ENCODE measurements at places on chromosomes 11 and 22. TPM values are rescaled to one million over a fixed set of nuclear protein-coding genes. Genes with fewer than 3 reads are reported as not detected.

The SIAE gene
- total RNA-seq = 41.6 TPM

The LDHAL6A gene
- total RNA-seq = not detected

The APLNR gene
- 1.2 TPM for total RNA-seq

The TPBGL gene
- total RNA-seq = 0.64 TPM

The C11orf21 gene
- total RNA-seq = 6.5 TPM

The CD6 gene
- 3.9 TPM for total RNA-seq

The PLEKHA7 gene
- total RNA-seq = 43.6 TPM

DNA sequence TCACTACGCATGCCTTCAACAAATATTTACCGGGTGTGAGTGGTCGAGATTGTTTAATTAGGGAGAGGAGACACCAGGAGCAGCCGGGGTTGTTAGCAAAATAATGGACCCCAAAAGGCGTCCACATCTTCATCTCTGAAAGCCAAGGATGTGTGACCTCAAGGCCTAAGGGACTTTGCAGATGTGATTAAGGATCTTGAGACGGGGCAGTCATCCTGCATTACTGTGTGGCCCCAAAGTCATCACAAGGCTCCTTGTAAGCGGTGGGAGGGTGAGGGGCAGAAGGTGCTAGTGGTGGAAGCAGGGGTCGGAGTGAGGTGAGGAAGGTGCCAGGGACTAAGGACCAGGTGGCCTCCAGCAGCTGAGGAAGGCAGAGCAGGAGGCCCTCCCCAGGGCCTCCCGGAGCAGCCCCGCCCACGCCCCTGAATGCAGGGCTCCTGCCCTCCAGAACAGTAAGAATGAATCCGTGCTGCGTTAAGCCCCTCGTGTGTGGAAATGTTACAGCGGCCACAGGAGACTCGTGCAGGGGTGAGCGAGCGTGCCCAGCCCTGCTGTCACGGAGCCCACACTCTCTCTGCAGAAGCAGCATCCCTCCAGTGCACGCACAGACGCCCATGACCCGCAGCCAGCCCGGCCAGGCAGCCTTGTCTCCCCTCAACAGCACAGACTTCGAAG, 83.5 kb downstream of the CELSR1 start:
- no peak for DNase-seq

GRCh38 chr11:64641596-64642417, 50.8 kb downstream of the SLC22A12 start:
- no peak for DNase-seq

GRCh38 chr11:12789054-12789453, 114.8 kb downstream of the TEAD1 start:
- no peak for DNase-seq

- DNase-seq = peak; percentile 95
Measured at GRCh38 chr11:118401151-118401879, at the start of gene ATP5MG. TSS of gene ATP5MG (plus strand) at chr11:118401606. CDS start at chr11:118401666, 60 bp downstream.

DNA sequence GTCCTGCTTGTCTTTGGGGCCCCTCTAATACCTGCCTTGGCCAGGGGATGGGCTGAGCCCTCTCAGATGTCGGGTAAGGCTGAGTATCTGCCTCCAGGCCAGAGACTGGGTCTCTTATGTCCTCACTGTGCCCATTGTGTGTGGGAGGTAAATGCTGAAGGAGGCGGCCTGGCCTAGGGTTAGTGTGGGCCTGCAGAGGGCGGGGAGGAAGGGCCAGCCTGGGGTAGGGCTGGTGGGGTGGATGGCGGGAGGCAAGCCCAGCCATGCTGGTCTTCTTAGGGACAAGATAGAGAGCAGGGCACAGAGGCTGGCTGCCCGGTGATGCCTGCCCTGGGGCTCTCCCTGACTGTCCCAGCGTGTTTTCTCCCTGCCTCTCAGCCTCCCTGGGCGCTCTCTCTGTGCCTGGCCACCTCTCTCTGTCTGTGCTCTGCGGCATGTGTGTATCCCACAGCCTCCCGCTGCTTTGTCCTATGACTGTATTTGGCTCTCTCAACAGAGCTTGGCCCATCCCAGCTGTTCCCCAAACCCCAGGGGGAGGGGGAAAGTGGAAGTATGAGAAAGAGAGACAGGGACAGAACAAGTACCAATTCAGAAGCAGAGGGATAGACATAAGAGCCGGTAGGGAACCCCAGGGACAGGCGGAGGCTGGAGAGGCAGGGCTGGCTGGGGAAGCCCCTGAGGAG, 57.0 kb downstream of the PDE2A start:
- no peak for DNase-seq

DNA sequence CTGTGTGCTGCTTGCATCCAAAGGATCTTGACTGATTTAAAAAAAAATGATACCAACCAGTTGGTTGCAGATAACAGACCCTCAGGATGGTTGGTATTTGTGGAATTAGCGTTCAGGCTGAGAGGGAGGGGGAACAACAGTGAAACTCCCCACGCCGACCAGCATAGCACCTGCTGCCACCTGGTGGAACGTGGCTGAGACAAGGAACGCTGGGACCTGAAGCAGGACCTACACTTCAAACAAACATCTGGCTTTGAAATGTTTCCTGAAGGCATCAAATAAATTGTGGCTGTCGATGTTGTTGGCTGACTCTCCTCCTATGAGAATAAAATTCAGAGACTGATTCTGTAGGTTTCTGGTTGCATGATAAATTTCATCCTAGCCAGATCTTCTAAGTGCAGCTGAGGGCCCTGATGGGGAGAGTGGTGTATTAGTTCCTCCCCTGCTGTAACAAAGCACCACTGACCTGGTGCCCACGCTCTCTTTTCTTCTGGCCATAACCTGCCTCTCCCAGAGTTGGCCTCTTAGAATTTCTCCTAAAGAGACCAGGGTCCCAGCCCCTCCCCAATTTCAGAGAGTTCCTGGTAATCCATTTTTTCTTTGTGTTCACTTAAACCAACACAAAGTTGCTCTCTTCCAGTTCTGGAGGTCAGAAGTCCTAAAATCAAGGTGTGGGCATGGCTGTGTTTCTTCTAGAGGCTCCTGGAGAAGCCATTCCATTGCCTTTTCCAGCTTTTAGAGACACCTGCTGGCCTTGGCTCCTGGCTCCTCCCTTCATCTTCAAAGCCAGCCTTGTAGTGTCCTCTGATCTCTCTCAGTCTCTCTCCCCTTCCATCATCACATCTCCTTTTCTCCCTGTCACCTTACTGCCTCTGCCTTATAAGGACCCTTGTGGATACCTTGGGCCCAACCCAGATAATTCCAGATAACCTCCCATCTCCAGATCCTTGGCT, 17.3 kb downstream of the APOL2 start:
- no peak for DNase-seq

- no peak for DNase-seq
Measured at GRCh38 chr11:109037856-109038780, 373.2 kb downstream of the DDX10 start.

DNA sequence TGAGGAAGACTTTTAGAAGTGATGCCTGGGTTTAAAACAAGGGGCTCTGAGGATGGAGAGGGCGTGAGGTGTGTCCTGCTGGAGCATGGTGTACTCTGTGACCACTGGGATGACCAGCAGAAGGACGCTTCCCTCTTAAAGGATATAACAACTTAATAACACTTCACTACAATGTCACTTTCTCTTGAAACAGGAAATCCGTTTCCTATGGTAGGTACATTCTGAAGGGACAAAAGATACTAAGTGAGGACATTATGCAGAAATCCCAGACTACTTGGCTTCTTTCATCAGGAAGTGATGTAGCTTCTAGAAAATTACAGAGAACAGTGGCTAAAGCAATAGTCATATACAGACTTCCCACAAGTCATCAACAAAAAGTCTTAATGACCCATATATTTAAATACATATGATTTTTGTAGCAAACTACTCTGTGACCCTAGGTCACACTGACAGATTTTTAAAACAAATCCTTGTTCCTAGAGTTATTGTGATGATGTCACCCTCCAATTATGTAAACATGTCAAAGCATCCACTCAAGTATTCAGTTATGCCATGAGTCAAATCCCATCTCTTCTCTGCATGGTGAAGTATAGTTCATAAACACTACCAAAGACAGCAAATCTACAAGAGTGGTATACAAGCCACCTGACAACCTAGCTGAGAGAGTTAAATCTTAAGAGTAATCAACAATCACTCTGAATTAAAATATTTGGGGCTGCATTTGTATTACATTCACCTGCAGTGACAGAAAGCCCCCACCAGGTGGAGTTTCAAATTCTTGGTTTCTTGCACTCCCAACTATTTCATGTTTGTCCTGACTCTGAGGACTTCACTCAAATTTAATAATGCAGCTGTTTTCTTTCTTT, 32.8 kb downstream of the PITPNB start:
- DNase-seq = no peak

DNA sequence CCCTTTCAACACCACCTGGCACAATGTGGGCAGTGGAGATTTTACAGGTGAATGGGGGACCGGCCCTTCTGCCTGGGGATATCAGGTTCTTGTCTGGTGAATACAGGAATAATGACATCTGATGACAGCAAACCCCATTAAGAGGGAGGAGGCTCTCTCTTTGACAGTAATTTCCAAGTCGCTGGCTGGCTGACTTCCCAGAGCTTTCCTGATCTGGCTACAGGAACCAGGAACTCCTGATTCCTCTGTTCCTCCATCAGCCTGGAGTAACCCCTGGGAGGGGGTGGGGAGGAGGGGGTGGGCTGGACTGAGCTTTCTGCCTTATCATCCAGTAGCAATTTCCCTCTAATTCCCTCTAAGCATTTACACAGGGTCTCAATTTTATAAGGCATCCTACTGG, 3.7 kb upstream of the MIEF1 start:
- no peak for DNase-seq

DNA sequence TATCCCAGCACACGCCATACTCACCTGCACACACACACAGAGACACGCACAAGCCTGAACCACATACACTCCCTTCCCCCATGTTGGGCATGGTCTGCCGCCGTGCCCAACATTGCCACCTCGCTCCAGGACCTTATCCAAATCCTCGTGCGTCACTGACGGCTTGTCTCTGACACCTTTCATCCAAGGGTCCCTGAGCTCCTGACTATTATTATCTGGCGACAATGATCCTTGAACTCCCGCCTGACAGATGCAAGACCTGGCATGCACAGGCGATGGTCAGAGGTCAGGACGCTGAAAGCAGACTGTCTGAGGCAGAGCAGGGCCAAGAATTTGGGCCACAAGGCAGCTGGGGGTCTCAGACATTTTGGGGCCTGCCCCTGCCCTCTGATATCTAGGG, 4.2 kb downstream of the MB start:
- DNase-seq = no peak

DNA sequence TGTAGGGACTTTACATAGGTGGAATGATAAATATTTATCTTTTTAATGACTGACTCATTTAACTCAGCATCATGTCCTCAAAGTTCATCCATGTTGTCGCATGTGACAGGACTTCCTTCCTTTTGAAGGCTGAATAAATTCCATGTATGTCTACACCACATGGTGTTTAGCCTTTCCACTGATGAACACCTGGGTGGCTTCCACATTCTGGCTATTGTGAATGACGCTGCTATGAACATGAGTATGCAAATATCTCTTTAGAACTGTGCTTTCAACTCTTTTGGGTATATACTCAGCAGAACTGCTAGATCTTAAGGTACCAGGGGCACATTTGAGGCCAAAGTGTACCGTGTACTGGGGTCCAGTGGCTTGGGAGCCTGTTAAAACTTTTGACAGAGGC, 24.1 kb downstream of the LARGE1 start:
- no peak for DNase-seq

GRCh38 chr11:28058333-28058732, 49.6 kb downstream of the KIF18A start:
- no peak for DNase-seq

- DNase-seq = no peak
Measured at GRCh38 chr11:75570559-75571139, 8.6 kb downstream of the SERPINH1 start.

DNA sequence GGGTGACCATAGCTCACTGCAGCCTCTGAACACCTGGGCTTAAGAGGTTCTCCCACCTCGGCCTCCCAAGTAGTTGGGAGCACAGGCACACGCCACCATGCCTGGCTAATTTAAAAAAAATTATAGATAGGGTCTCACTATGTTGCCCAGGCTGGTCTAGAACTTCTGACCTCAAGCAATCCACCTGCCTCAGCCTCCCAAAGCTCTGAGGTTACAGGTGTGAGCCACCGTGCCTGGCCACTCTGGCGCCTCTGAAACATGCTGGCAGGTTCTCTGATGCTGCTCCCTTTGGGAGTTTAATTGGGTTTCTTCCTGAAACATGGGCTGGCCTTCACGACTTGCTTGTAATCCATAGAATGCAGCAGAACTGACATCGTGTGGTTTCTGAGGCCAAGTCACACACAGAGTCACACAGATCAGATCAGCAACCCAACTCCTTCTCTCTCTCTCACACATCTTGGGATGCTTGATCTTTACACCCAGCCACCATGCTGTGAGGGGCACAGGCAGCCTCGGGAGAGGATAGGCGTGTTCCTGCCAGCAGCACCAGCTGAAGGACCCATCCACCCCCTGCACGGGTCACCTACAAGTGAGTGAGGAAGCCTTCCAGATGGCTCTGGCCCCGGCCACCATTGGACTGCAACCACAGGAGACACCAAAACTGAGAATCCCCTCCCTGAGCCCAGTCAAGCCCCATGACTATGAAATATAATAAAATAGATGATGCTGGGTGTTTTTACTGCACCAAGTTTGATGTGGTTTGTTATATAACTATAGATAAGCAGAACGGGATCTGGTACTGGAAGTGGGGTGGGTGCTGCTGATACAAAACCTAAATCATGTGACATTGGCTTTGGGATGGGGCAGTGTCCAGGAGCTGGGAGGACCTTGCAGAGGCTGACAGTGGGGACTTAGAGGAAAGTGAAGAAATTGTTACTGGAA, 3.1 kb upstream of the GSC2 start:
- no peak for DNase-seq

GRCh38 chr22:37953437-37954179, at the start of the genes C22orf23 and POLR2F:
TSS of gene C22orf23 (minus strand) at chr22:37953601. CDS start at chr22:37953149, 452 bp downstream.
TSS of gene POLR2F (plus strand) at chr22:37953699. CDS start at chr22:37953788, 89 bp downstream.
- peak; percentile 98 for DNase-seq
